AG09319 (cell line): ENCODE measurements at places on chromosomes 12 and 14.

DNA sequence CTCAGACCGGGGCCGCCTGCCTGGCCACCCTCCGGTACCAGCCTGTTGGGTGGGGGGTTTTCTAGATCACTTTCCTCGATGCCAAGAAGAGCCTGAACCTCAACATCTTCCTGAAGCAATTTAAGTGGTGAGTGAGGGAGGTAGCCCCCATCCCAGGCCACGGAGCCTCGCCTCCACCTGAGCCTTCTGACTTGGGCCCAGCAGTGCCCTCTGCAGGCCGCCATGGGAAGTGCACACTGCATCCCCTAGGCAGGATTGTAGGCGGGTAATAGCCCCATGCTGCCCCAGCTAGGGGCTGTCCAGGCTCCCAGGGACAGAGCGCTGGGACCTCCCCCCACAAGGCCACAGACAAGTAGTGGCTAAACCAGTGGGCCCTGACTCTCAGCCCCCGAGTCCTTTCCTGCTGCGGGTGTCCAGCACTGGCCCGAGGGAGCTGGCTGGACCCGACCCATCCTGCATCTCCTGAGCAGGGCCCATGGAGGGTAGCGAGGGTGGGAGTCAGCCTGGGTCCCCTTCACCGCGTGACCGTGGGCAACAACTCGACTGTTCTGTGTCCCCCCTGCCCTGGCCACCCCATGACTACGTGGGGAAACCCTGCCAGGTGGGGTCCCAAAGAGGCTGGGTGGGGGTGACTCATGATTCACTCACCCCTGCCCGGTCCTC is 15.3 kb upstream of the ADSS1 start:
- DNase-seq = no peak

- no peak for DNase-seq
These were observed 4.4 kb downstream of the KMT5A start for GRCh38 chr12:123388177-123388950.

GRCh38 chr12:50505675-50506530 is 1.1 kb downstream of the DIP2B start:
- no peak for DNase-seq

- DNase-seq = no peak
These were observed 39.9 kb downstream of the VEZT start for GRCh38 chr12:95257541-95257940.

DNA sequence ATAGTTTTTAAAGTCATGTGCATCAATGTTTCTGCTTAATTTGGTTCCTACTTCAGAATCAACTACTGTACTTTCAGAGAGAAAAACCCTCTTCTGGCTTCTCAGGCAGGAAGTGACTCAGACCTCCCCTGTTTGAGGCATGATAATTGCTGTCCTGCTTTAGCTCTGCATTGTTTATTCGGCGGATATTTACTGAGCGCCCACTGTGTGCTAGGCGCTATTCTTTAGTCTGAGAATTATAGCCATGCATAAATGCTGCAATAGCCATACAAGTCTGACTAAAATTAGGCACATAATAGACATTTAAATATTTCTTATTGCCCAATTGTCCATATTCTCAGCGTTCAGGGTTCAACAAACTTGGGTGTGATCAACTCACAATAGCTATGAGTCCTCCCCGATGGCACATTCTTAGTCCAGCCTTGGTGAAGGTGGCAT is 6.1 kb upstream of the AMIGO2 start:
- DNase-seq = no peak

GRCh38 chr12:63753743-63754142 is 26.0 kb upstream of the RXYLT1 start:
- DNase-seq = no peak

DNA sequence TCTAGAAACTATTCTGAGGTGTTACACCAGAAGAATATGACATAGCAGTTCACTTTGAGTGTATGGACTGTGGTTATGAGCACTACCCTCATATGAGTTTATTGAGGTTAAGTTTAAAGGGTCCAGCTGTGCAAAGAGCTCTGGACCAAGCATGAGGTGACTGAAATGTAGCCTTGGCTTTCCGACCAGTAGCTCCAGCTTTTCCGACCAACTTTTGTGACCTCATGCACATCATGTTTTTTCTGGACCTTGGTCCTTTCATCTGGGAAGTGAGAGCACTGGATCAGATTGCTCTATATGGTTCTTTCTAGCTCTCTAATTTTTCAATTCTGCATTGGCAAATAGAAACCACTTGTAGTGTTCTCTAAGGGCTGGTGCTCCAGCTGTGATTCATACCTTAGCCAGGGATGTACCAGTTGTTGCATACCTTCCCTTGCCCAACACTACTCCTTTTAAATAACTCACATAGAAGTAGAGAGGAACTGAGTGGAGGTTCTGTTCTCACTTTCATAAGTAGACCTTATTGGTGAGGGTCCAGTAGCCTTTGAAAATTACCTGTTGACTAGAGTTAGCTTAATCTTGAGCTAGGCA is 16.6 kb downstream of the IGF1 start:
- DNase-seq = no peak

GRCh38 chr14:82070040-82070439 is 536.4 kb upstream of the SEL1L start:
- no peak for DNase-seq

GRCh38 chr12:89783359-89784060 is 74.9 kb upstream of the ATP2B1 start:
- no peak for DNase-seq

DNA sequence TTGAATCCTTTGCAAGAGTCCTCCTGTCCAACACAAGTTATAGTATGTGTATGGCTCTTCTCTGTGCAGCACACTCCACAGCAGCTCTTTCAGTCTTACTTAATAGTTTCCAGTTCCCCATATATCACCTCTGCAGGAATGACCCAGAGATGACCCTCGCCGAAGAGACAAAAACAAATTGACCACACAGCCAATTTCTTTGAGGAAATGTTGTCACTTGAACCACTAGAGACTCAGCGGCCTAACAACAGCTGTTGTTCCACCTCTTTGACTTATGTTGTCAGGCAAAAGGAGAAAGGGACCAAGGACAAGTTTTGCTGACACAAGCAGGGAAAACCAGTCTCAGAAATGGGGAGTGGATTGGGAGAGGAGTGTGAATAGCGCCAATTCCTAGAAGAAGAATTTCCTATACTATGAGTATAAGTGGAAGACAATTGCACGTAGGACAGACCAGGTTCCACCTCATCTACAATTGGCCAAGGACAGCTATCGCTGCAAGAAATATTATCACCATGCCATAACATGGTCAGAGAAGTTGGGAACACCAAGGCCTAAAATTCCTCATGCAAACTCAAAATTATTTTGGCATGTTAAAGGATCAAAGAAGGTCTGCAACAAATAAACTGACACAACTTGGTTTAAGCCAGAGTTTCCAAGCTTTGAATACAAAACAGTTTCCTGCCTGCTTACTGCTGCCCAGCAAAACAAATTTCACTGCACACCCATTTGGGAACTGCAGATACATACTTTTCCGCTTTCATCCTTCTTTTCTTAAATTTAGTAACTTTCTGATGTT is 41.7 kb upstream of the ITPR2 start:
- no peak for DNase-seq

DNA sequence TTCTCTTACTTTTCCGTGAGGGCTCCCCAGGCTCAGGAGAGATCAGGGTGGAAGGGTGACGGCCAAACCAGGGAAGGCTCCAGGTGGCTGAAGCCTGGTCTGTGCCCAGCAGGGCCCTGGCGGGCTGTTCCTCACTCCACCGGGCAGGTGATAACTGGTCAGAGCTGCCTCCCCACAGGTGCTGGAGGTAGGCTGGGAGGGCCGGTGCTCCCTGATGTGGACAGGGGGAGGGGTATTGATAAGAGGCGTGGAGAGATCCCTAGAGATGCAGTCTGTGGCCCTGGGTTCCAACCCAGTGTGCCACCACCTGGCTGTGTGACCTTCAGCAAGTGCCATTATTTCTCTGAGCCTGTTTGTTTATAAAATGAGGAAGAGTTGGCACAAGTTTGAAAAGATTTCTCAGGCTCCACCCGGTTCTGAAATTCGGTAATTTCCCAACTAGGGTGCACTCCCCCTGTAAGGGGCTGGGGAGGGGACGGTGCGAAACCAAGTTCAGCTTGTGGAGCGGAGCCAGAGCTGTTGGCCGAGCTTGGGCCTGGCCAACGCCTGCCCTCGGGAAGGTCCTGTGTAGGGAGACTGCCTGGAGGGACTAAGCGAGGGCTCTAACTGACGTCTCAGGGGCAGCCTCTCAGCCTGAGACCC is 1.0 kb upstream of the NR4A1 start:
- no peak for DNase-seq

- no peak for DNase-seq
These were observed 103.9 kb upstream of the MYL2 start for GRCh38 chr12:111024205-111024801.

GRCh38 chr12:47222520-47223030 is 142.8 kb upstream of the AMIGO2 start:
- no peak for DNase-seq

GRCh38 chr14:36021030-36021422 is 155.5 kb downstream of the PTCSC3 start:
- no peak for DNase-seq

- DNase-seq = no peak
These were observed 9.5 kb upstream of the PRKD1 start for GRCh38 chr14:29937116-29937515.

DNA sequence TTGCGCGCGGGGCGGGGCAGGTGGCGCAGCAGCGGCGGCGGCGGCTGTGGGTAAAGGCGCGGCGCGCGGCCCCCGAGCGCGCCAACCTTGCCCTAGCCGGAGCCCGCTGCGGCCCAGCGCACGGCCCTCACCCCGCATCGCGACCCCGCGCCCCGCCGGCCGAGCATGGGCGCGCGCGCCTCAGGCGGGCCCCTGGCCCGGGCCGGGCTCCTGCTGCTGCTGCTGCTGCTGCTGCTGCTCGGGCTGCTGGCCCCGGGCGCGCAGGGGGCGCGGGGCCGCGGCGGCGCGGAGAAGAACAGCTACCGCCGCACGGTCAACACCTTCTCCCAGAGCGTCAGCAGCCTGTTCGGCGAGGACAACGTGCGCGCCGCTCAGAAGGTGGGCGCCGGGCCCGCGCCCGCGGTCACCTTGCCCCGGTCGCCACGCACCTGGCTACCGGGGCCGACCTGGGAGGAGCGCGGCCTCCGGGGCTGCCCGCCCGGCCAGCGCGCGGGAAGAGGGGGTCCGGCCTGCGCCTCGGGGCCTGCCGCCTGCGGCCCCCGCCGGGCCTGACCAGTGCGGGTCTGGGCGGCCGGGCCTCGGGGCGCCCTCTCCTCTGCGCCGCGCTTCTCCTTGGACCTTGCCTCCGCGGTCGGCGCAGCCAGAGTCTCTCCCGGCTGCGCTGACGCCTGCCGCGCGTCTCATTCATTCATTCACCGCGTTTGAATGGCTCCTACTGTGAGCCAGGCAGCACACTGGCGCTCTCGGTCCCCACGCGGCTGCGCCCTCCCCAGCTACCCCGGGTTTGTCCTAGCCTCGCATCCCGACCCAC is at the start of gene BRI3BP:
BRI3BP (plus strand) TSS at position 20 of the 811 bp plus-strand sequence; CDS start at position 166, 146 bp downstream.
- DNase-seq = no peak
